WTC11 (cell line): ENCODE measurements at places on chromosomes 5 and 9. TPM values are rescaled to one million over a fixed set of nuclear protein-coding genes. Genes with fewer than 3 reads are reported as not detected.

GRCh38 chr9:127549751-127550150 lies 62.3 kb upstream of the STXBP1 start:
- no peak for DNase-seq

DNA sequence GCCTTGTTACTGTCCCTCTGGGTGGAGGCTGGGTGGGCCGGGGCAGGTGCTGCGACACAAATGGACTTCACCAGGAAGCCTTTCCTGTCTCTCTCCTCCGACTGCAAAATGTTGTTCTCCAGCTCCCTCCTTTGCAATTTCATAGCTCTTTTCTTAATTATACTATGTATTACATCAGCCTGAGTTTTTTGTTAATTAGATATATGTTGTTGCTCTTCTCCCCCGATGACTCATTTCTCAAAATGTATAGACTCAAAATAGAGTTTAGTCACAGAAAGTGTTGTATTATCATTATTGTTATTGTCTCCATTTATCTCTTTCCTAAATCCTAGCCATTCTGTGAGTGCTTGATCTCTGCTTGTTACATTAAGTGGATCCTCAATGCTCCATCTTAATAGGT lies 122.4 kb upstream of the OSMR start:
- no peak for DNase-seq

- DNase-seq: no peak
These were observed 32.3 kb downstream of the PRRX2 start for GRCh38 chr9:129697656-129698253.

- no peak for DNase-seq
These were observed 41.1 kb downstream of the DYNC2I2 start for GRCh38 chr9:128615571-128615970.

DNA sequence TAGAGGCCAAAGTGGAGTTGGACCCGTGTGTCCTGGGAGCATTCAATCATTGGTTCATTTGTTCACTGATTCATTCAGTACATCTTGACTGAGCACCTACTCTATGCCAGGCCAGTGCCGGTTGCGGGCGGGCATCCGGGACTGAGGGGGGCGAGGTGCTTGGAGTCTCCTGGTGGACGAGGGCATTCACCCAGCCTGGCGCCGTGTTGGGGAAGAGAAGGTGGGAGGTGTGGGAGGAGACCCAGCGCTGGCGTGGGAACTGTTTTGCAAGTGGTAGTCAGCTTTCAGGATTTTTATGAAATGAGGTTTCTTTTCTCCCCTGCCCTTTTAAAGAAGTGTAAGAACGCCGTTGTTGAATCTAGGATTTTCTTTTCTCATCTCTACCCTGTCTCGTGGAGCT lies 37.2 kb downstream of the NCS1 start:
- no peak for DNase-seq

GRCh38 chr5:44875661-44876605 lies 67.2 kb downstream of the MRPS30 start:
- no peak for DNase-seq

PPP3R2 gene
- total RNA-seq: not detected in 3 replicates

DNAH5 gene
- 0.30 to 0.41 TPM (median 0.35 TPM) in 3 replicates for total RNA-seq

ORM2 gene
- 0.73 to 1.6 TPM (median 1.0 TPM) in 3 replicates for total RNA-seq

DNA sequence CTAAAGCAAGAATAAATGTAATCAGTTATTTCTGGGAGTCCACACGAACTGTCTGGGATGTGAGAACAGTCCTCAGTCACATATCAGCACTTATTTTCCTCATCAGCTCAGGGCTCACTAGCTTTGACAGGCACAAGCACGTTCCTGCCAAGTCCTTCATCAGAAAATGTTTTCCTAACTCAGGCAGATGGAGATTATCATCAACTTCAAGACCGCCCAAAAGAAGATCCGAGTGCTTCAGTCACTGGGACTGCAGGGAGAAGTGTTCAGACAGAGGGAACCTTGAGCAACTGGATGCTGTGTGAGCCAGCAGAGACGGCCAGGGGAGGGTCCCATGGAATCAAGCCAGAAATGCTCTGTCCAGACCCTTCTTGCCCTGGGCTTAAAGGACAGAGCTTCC lies 189.4 kb downstream of the NXNL2 start:
- no peak for DNase-seq

DNA sequence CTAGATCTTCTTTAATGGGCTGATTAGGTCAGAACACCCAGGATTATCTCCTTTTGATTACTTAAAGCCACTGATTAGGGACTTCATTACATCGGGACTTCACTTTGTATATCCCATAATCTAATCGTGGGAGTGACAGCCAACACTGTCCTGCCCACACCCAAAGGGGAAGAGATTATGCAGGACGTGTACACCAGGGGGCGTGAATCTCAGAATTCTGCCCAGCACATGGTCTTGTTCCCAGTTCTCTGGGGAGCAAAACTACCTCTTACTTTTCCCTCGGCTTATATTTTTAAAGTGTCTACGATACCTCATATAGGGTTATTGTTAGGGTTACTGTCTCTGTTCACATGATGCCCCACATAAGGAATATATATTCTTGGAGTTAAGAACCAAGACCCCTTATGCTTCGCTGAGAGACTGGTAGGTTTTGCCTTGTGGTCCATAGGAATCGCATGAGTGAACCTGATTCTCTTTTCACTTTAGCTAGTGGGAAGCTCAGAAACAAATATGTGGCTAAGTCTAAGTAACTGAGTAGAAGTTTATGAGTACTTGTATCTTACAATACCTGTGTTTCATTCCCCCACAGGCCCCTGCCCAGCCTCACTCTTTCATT lies 192.7 kb downstream of the GNA14 start:
- peak; percentile 58 for DNase-seq

ATP6V0E1 gene
- 72.7 to 80.9 TPM (median 77.1 TPM) in 3 replicates for total RNA-seq

SLC9A3 gene
- total RNA-seq: 1.2 to 1.7 TPM (median 1.6 TPM) in 3 replicates

DNA sequence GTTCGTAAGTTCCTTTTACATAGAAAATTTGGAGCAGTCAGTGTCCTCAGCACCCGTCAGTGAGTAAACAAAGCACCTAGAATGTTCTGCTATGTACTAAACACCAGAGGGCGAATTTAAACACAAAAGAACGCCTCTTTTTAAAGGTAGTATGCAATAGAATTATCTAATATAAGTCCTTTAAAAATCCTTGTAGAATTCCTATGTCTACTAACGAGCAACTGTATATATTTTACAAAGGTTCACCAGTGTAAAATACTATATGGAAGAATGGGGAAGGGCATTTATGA lies 499 bp upstream of the TMEM232 start:
- no peak for DNase-seq

DNA sequence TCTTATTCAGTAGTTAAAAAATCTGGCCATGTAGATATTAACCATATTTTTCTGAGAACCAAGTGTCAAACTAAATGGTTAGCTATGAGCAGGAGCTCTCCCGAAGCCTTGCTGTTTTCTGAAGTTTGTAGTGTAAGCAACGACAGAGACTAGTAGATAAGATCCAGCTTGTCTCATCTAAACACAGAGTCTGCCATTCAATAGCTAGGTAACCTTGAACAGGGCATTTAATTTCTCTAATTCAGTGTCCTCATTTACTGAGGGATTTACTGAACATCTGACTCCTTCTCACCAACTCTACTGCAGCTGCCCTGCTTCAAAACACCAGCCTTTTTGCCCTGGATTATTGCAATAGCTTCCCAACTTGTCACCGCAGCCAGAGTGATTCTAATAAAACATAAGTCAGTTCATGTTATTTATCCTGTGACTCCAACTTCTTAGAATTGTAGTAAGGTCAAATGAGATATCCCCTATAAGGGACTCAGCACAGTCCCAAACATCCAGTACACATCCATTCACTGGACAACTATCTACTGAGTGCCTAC lies 337.0 kb downstream of the PLK2 start:
- DNase-seq: no peak

RCL1 gene
- 22.4 to 27.2 TPM (median 25.3 TPM) in 3 replicates for total RNA-seq

GGTA1 gene
- not detected in 3 replicates for total RNA-seq

DNA sequence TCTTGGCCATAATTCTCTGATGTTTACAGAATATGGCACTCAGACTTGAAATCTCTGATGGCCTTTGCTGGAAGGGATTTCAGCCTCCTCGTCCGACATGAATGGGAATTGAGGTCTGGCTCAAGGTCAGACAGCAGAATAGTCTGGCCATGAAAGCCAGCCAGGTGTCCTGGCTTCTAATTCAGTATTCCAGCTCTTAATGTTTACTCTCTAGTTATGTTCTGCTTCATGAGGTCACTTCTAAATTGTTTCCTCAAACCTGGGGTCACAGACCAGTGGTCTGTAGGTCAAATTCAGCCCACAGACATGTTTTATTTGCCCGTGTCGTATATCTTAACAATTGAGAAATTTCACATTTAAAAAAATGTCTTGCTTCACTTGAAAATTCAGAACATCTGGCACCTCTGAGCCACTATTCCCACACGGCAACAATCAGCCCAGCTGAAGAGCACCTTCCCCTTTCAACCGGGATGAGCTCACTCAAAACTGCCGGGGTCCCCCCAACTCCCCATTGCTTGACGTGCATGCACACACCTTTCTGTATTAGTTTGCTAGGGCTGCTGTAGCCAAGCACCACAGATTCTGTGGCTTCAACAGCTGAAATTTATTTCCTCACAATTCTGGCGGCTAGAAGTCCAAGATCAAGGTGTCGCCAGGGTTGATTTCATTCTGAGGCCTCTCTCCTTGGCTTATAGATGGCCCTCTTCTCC lies 243.5 kb downstream of the ENC1 start:
- no peak for DNase-seq

DNA sequence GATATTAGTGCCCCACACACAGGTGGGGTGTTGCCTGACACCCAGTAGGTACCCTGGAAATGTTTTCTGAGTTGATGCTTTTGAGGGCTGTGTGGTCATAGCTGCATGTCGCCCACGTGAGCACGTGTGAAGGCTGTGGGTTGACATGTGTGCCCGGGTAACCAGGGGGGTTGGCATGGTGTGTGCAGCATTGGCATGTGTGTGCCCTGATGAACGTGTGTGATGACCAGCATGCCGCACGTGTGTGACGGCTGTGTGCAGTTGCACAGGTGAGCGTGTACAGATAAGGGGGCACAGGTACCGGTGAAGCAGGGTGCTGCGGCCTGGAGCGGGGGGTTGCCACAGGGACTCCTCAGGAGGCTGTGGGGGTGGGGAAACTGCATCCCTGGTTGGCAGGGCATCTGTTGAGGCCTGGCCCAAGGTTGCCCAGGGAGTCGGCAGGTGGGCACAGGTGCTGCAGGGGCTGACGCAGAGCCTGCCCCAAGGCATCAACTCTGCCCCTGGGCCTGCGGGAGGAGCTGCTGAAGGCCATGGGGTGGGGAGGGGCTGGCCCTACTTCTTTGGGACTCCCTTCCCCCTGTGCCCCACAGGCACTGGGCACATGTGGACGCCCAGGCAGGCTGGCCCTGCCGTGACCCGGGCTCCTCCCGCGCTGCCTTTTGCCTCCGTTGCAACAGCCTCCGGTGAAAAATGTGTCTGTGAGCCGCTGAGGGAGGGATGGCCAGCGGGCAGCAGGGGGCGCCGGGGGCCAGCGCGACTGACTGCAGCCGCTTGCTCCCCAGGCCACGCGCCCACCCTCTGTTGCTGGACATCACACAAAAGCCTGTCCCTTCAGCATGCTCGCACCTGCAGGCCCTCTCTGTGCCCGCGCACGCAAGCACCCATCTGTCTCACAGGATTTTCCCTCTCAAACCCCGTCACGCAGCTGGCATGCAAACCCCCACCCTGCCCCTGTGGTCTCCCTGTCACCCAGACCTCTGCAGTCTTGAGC lies 2.2 kb downstream of the UNC5A start:
- DNase-seq: peak; percentile 76

- no peak for DNase-seq
These were observed 267.3 kb downstream of the MTRR start for GRCh38 chr5:8136271-8136670.

CD74 gene
- 28.2 to 47.6 TPM (median 44.3 TPM) in 3 replicates for total RNA-seq

LOX gene
- 1.3 to 2.8 TPM (median 2.2 TPM) in 3 replicates for total RNA-seq

ARSI gene
- total RNA-seq: 5.9 to 6.9 TPM (median 6.6 TPM) in 3 replicates

GRCh38 chr5:85334-85995 lies 6.5 kb upstream of the PLEKHG4B start:
- DNase-seq: no peak

- DNase-seq: no peak
These were observed 253.4 kb downstream of the ARHGAP26 start for GRCh38 chr5:143023411-143024096.

DNA sequence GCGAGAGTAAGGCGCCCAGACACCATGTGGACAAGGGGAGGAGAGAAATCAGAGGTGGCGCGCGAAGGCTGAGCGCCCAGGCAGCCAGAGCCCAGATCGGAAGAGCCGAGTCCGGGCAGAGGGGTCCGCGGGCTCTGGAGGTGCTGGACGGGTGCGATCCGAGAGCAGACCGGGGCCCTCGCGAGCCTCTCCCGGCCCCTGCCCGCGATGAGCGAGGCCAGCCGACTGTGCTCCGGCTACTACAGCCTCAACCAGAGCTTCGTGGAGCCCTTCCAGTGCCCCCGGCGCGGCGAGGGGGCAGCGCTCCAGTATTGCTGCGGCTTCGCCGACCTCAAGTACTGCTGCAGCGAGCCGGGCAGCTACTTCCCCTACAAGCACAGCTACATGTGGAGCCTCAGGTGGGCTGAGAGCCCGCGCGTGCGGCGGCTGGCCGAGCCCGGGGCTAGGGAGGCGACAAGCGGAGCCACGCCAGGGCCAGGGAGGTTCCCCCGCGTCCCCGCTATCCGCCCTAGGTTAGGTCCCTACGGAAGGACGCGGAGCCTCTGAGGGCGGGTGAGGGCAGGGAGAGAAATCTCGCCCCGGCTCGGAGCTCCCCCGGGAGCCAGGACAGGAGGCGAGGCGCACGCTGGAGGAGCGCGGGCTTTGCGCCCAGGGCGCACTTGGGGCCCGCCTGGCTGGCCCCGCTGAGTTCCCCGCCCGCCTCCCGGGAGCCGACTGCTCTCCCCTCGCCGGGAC lies at the start of gene SHISAL2B:
TSS of gene SHISAL2B (plus strand) at position 87 of the 735 bp plus-strand sequence. CDS start at position 208, 121 bp downstream.
- DNase-seq: peak; percentile 68

GRCh38 chr5:95445995-95446394 lies 54.8 kb downstream of the FAM81B start:
- DNase-seq: no peak

NR4A3 gene
- 0.46 to 0.57 TPM (median 0.50 TPM) in 3 replicates for total RNA-seq

DNA sequence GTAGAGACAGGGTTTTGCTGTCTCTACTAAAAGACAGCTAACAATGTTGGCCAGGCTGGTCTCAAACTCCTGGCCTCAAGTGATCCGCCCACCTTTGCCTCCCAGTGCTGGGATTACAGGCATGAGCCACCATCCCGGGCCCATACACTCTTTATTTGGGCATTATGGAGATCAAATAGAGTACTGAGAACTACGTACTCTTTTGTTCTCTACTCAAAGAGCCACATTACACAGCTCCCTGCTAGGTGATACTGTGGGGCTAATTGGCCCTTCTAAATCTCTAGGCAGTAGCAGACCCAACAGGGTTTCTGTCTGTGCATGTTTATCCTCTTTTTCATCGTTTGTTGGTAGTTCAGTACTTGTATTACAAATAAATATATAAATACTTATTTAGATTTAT lies 16.1 kb downstream of the CKMT2 start:
- DNase-seq: no peak

GRCh38 chr9:31347082-31347617 lies 1037.3 kb upstream of the ACO1 start:
- no peak for DNase-seq

- DNase-seq: no peak
These were observed 50.2 kb downstream of the NDST1 start for GRCh38 chr5:150558088-150558621.

DNA sequence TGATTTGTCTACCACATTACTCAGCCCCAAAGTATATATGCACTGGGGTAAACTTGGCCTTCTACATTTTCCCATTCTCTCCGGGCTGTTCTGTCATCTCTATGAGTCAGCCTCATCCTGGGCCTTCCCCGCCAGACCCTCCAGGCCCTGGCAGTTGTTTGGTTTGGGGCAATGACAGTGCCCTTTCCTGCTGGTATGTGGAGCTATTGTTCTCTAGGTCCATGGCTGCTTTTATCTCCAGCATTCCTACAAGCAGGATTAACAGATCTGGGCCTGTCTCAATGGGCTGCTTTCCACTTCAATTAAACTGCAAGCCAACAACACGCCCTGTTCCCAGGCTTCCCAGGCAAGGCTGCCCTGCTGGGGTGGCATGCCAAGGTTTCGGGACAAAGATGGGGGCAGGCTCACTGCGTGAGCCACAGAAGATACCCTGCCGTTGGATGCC lies 136.4 kb downstream of the SLIT3 start:
- peak; percentile 18 for DNase-seq
